GDM1 (cell line): ENCODE measurements at places on chromosomes 7 and 10.
A peak's percentile ranks its signal among the peaks of the same experiment; 100 is the strongest.

GRCh38 chr7:120919466-120919865 is 31.1 kb upstream of the ING3 start:
- DNase-seq: no peak

DNA sequence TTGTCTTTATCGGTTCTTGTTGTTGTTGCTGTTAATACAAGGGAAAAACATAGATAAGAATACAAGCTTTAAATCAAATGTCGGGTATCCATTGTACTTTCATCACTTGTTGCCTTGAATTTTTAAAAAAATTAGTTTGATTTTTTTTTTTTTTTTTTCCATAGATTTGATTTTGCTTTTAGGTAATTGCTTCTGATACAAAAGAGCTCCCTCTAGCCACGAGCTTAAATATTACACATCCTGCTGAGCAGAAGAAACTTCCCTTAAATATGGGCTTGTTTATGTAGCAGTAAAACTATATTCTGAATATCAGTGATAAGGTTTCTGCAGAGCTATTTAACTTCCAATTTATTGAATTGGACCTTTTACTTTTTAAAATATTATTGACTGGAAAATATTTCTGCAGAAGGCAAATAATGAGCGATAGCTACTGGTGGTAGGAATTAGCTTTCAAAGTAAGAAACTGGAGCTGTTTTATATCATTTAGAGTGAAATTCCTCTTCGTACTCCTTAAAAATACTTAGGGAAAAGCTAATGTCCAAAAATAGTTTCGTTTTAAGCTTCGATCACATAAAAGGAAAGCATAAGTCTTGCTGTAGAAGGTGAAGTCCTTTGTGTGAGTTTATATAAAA is 216.9 kb downstream of the POLR1F start:
- peak; percentile 9 for DNase-seq

GRCh38 chr10:132849546-132850031 is 63.6 kb upstream of the NKX6-2 start:
- no peak for DNase-seq

DNA sequence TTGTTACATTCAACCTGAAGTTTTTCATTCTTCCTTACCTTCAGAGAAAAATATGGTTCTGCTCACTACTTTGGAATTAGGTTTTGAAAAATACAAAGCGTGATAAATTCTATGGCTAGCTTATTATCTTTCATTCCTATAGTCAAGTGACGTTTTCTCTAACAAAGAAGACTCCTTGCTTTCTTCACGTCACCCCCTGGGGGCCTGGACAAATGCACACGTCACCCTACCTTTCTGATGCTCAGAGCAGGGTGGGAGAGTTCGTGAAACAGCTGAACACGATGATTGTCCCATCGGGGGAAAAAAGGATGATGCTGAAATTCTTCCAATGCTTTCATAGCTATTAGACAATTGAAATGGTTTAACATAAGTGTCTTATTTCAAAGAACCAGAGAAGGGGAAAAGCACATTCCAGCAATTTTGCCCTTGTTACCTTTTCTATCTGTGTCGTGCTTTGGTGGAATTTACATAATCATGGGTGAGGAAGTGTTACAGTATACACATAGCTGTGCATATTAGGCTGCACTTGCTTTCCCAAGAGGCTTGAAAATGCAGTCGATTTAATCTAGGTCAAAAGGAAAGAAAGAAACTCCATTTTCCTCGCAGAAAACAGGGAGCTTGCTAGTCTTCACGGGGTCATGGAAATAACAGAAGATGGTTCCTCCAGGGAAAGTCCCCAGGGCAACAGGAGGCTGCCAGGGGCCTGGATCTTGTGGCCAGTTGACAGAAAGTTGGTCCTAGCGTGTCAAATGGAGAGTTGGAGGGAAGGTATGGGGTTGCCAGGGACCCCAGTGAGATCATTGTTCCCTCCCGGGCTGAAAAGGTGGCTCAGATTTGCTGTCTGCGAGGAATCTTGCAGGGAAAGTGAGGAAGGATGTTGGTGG is 189.2 kb downstream of the CELF2 start:
- no peak for DNase-seq

DNA sequence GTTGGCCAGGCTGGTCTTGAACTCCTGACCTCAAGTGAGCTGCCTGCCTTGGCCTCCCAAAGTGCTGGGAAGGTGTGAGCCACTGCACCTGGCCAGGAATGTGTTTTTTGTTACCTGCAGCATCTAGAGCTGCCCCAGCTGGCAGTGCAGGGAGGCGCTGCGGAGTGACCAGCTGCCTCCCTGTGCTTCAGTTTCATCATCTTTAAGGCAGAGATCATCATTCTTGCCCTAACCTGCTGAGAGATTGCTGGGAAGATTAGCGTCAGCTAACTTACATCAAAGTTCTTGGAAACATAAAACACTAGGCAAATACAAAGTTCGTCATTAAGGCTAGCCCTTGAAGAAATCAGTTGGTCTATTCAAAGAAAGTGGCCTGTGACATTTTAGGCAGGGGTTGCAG is 2.3 kb downstream of the ZNF282 start:
- no peak for DNase-seq

DNA sequence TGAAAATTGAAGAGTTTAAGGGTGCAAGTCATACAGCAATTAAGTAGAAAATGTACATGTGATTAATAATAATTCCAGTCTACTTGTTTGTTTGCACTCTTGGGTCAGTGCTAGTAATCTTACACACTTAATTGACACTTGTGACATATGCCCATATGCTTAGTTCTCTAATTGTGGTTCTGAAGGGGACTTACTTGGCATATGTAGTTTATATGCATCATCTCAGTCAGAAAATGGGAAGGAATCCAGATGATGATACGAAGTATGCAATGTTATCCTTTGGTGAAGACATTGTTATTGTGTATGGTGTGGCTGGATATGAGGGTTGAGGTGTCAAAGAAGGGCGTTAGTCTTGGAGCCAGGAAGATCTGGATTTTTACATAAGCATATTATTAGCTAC is 193.5 kb upstream of the HDAC9 start:
- no peak for DNase-seq
